Fibroblast of villous mesenchyme (primary cell): ENCODE measurements at places on chromosomes 2 and 18. TPM values are rescaled to one million over a fixed set of nuclear protein-coding genes. Genes with fewer than 3 reads are reported as not detected.
A peak's percentile ranks its signal among the peaks of the same experiment; 100 is the strongest.

GRCh38 chr18:28002841-28003240, 174.1 kb downstream of the CDH2 start:
- no peak for DNase-seq

- DNase-seq: no peak
These were observed 491.8 kb downstream of the TXNL1 start for GRCh38 chr18:56146565-56146964.

DNA sequence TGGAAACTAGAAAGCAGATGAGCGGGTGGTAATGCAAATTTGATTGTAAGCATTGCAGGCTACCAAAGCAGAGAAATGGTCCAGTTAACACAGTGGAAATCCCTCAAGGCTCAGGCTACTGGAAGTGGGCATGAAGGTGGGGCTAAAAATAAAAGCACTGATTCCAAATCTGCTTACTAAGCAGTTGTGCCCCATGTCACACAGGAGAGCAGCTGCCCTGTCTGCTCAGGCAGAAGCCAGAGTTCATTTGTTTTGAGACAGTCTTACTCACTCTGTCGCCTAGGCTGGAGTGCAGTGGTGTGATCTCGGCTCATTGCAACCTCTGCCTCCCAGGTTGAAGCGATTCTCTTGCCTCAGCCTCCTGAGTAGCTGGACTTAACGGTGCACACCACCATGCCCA, 42.5 kb upstream of the TSPYL6 start:
- DNase-seq: peak; percentile 1

DNA sequence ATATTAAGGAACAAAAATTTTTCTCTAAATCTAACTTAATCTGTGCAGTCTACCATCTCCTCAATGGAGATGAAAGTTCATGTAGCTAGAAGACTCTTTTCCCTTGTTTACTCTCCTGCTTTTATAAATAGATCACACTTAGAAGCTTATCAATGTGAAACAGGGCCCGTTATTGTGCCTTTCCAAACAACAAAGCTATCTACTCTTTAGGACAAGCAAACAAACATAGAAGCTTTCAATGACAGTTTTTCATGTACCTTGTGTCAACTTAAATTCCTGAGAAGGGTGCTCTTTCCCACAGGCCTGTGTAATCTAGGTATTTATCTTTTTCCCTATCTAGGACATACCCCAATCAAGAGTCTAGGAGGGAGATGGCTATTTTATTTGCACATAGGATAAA, 247.8 kb upstream of the CWC22 start:
- DNase-seq: no peak

- DNase-seq: peak; percentile 6
These were observed 9.7 kb downstream of the CMPK2 start for GRCh38 chr2:6855860-6856547.

GRCh38 chr2:191302459-191303139, 57.4 kb downstream of the MYO1B start:
- no peak for DNase-seq

- no peak for DNase-seq
These were observed 77.5 kb downstream of the EPB41L3 start for GRCh38 chr18:5466256-5466655.

DNA sequence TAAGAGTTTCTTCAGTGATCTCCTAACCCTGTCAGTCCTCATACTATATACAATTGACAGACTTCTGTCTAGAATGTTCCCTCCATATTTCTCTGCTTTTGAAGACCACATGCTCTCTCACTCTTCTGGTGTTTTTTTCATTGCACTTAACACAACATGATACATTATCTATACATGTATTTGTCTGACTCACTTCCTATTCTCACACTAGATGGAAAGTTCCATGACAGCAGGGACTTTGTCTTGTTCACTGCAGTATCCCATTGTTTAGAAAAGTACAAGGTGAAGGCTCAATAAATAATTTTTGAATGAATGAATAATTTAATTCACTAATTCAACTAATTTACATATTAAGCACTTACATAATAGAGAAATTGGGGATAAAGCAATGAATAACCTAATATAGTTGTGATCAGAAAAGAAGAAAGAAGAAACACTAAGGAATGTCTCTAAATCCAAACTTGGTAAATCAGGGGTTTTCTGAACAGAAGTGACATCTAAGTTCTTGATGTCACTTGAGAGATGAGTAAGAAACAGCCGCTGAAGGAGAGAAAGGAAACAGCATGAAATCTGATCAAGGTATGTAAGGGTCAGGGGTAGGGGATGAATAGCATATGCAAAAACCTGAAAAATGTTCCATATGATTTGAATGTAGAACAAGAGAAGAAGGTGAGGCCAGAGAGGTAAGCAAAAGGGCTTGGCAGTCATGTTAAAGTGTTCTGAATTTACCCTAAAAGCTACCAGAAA, 42.4 kb downstream of the MBD2 start:
- DNase-seq: peak; percentile 19

GRCh38 chr2:54941248-54941984, 108.8 kb downstream of the RTN4 start:
- DNase-seq: no peak

DNA sequence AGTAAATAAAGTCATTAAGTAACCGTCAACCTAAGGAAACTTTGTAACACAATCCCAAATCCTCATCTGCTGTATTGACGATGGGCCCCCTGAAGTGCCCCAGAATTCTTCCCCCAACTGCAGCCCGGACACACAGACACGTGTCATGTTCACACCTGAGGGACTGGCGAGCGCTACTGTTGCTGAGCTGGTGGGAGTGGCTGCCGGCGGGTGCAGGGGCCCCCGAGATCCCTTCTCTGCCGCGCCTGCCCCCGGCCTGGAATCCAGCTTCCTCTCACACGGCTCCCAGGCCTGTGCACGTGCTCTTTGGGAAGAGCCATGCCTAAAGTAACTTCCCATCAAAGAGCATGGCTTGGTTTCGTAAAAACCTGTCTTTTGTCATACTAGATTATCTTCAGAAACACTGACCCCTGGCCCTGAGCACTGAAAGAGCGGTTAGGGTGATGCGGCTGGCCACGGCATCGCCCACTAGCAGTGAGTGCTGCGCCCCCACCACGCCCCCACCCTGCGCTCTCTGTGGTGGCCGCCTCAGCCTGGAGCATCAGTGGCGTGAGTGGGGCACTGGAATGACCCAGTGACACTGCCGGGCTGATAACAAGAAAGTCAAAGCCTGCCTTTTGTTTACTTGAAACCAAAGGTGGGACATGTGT, 56.0 kb downstream of the ADI1 start:
- DNase-seq: no peak

GRCh38 chr18:3111523-3112240, 98.7 kb upstream of the LPIN2 start:
- DNase-seq: no peak

GRCh38 chr2:95269036-95269680, 5.1 kb upstream of the PROM2 start:
- no peak for DNase-seq

- DNase-seq: no peak
These were observed 293.2 kb upstream of the DCC start for GRCh38 chr18:52046842-52047241.

DNA sequence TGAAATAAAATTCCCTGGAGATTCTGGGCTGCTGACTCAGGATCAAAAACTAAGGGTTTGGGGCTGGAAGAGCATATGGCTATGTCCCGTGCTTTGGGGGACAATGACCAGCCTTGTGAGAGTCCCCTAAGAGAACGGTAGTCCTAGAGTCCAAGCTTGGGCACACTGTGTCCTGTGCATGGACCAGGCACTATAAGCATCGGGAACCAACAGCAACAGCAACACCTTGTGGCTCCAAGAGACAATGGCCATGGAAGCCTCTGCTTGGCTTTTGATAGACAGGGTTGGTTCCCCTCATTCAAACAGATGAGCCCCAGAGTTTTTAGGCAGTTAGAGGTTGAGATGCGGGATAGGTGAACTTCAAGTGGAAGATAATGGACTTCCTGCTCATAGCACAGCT, 294.4 kb upstream of the CHAC2 start:
- no peak for DNase-seq

GRCh38 chr2:68623820-68624219, 19.6 kb upstream of the PROKR1 start:
- DNase-seq: no peak

GRCh38 chr2:122034344-122034743, 278.9 kb downstream of the TSN start:
- no peak for DNase-seq

DNA sequence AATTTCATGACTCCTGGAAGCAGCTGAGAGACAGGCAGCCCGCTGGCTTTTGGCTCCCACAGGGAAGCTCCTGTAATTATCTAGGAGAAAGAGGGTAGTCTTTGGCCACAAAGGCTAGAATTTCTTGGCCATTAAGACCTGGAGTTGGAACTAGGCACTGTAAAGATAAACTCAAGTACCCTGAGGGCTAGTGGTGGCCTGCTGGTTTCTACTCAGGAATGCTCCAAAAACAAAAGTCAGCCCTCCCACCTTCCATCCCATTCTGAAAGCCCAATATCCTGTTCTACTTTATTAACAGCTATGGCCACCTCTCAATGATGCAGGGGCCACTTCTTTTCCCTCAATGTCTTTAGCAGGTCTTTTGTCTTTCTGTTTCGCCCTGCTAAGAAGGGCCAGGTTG, 34.0 kb upstream of the CYP26B1 start:
- no peak for DNase-seq

DNA sequence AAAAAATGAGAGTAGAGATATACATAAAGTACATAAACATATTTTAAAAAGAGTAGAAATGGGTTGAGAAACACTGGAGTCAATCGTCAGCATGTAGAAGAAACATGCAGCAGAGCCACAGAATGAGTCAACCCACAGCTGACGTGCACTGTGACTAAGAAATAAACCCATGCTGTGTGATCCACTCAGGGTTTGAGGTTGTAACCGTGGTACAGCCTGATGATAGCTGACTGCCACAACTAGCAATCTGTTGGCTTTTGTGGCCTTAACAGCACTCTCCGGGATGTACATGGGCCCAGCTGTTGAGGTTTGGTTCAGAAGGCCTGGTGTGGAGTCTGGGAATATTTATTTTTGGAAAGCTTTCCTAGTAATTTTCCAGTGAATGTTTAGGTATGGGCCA, 554.4 kb upstream of the MEX3C start:
- no peak for DNase-seq

DNA sequence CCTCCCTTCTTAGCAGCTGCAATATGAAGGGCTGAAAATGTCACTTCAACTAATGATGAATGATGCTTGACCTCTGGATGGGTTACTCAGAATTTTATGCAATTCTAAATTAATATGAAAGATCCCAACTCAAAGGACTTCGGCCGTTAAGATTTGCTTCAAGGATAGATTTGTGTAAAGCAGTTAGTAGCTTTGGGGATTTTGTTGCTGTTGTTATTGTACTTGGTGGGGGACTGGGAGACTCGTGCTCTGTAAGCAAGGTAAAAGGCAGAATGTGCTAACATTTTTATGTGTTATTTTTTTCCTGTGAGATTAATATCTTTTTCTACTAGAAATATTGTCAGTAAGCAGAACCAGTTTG, 478.8 kb downstream of the ARHGAP15 start:
- DNase-seq: no peak

Gene TRAF3IP1
- 7.8 and 8.4 TPM in 2 replicates for total RNA-seq

Gene OTOS
- not detected in 2 replicates for total RNA-seq

Gene PSMA8
- total RNA-seq: not detected in 2 replicates

Gene ZNF521
- total RNA-seq: 4.7 and 11.3 TPM in 2 replicates

Gene ERICH2
- total RNA-seq: not detected in 2 replicates

Gene IL36B
- total RNA-seq: not detected in 2 replicates

Gene C2orf80
- total RNA-seq: not detected in 2 replicates

Gene ZNF385B
- total RNA-seq: not detected in 2 replicates

Gene ACTG2
- 59.6 and 113 TPM in 2 replicates for total RNA-seq

Gene KANSL1L
- 18.0 and 28.1 TPM in 2 replicates for total RNA-seq

Gene LAMA1
- total RNA-seq: 14.5 and 20.7 TPM in 2 replicates

Gene DNAJC5G
- total RNA-seq: not detected in 2 replicates

Gene RALB
- total RNA-seq: 35.1 and 66.9 TPM in 2 replicates
